Epithelial cell of prostate (primary cell): ENCODE measurements at places on chromosomes 13 and 19.

DNA sequence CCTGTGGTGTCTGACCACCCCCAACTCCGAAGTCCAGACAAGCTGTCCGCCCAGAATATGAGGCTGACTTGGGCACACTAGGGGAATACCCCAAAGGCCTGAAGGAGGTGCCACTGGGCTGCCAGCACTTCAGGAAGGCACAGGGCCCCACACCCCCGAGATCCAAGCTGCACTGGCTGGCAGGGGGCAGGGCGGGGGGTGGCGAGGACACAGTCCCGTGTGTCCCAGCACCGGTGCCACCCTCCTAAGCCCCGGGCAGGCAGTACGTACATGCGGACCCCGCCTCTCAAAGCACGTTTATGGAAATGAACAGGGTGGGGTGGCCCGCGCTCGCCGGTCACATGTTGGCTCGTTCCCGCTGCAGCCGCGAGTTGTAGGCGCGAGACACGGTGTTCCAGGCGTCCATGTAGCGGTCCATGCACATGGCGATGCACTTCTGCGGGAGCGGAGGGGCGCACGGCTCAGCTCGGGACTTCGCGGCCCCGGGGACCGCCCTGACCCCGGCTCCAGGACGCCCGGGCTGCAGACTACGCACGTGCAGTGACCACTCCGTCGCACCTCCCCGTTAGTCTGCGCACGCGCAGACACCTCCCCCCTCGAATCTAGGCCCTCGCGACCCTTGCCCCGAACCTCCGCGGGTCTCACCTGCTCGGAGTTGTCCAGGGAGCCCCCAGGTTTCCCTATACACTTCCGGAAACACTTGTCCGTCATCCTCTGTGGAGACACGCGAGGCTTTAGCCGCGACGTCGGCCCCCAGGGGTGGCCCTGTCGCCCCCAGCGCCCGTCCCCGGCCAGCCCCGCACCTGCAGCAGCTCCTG, 566 bp downstream of the TIMM13 start:
- no peak for DNase-seq

GRCh38 chr19:10269333-10270179, 1.4 kb upstream of the ICAM1 start:
- DNase-seq: no peak

GRCh38 chr13:31224174-31224669, 24.4 kb downstream of the B3GLCT start:
- DNase-seq: no peak

GRCh38 chr19:31595521-31595920, 246.3 kb upstream of the TSHZ3 start:
- DNase-seq: no peak

DNA sequence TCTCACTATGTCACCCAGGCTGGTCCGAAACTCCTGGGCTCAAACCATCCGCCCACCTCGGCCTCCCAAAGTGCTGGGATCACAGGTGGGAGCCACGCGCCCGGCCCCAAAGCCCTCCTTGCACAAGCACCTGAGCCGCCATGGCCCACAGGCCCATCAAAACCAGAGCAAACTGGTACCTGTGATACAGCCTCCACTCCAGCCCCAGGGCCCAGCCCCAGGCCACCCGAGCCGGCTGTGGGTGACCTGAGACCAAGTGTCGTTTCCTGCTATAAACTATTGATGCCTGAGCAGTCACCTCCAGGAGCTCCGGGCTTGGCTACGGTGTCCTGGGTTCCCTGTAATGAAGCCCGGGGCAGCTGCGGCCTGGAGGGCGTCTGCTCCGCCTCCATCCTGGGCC, 9.7 kb upstream of the PTBP1 start:
- no peak for DNase-seq

DNA sequence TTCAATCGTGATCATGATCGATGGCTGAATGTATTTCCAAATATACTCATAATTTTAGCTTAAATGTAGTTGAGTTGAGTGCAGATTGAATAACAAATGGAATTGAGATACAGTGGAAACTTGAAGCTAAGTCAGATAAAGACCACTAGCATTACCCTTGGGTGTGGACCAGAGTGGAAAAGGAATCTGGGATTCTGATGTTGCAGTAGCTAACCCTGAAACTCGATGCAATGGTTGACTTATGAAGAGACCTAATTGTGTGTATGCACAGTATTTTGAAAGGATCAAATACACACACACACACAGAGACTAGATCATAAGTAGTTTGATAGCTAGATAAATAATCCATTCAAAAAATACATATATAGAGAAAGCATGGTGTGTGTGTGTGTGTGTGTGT, 135.8 kb downstream of the RXFP2 start:
- DNase-seq: no peak

DNA sequence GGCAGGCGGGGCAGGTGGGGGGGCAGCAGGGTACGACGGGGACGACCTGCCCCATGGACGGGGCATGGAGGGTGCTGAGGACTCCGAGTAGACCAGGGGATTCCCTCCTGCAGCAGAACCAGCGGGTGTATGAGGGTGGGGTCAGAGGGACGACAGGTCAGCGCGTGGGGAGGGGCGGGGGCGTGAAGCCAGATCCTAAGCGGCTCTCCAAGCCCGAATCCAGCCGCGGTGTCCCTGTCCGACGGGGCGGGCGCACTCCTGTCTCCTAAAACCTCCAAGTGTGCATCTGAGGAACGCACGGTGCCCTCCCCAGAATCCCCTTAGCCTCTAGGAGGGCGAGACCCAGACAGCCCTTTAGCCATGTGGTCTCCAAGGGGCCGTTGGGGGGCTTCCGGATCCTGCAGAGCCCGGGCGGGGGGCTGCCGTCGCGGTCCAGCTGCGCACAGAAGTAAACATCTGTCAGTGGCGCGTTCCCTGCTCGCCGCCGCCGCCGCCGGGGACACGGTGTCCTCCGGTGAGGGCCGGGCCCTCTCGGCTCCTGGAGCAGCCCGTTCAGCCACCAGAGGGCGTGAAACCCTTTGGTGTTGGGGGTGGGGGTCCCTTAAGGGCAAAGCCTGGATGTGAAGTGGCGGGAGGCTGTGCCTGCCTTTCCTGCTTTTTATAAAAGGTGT, 730 bp downstream of the NRTN start:
- DNase-seq: no peak

DNA sequence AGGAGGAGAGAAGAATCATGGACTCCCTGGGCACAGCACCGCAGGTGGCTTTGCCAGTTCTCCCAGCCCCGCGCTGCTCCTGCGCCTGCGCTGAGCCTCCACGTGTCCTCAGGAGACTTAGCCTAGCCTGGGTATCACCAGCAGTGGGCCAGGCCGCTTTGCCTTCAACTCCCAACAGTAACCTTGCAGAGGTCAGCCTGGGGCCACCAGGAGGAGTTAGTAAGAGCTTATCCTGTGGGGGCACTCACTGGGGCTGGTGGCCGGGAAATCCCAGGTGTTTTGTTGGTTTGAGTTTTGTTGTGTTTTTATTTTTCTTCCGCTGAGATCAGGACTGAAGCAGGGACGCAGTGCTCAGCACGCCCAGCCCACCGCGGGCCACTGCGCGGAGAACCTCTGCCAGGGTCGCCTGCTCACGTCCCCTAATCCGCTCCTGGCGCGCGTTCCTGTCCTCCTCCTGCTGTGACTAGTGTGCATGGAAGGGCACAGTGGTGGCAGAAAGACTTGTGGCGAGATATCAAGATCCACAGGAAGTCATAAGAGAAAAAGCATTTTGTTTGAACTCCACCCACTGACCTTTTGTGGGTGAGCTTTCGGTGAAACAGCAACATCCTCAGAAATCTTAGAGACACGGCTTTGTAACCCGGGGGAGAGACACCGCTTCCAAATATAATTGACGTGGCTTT, 207.4 kb upstream of the RFC3 start:
- DNase-seq: no peak

DNA sequence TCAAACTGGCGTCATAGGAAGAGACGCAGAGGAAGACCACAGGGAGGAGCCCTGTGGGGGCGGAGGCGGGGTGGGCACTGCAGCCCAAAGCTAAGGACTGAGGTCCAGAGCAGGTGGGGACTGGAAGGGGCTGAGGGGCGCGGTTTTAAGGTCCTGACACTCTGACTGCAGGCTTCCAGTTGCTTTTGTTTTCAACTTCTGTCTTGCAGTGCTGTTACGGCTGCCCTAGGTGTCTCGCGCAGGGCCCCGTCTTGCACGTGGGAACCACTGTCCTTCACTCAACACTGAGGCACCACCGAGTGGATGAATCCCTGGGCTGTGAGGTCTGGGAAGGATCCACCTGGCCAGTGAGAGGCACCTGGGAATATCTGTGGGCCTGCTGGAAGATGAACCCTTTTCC, 76.0 kb downstream of the TEX29 start:
- DNase-seq: no peak

DNA sequence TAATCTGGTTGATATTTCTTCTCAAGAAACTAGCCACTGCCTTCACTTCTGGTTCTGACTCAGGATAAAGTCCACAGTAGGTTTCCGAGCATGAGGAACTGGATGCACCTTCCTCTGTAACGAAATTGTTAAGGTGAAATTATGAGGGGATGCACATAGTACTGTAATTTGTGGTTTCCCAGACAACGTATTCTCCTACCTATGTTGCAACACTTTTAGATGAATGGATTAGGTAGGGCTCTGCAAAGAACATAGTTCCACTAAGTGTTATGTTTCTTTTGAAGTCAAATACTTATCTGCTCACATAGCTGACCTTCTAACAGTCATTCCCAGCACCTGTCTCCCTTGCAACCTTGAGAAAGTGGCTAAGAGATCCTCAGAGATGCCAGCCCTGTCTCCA, 5.7 kb upstream of the ZC3H13 start:
- no peak for DNase-seq

DNA sequence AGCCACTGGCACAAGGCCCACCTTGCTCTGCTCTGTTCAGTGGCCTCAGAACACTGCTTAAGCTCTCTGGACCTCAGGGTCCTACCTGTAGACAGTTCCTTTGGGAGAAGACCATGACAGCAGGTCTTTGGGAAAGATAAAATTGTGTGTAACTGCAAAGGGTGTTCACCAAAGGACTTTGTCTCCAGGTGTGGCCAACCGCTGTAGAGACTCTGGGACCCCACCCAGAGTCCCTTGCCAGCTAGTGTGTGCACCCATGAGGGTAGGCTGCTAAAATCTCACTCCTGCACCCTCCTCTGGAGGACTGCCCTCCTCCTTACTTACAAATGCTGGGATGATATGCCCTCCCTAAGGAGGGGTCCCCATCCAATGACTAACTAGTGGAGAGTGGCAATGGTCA, 211.2 kb downstream of the TSHZ3 start:
- DNase-seq: no peak

- DNase-seq: no peak
Observed at GRCh38 chr13:46097663-46098062, 7.2 kb downstream of the CPB2 start.

- DNase-seq: no peak
Observed at GRCh38 chr19:10885201-10886169, 14.1 kb downstream of the CARM1 start.

DNA sequence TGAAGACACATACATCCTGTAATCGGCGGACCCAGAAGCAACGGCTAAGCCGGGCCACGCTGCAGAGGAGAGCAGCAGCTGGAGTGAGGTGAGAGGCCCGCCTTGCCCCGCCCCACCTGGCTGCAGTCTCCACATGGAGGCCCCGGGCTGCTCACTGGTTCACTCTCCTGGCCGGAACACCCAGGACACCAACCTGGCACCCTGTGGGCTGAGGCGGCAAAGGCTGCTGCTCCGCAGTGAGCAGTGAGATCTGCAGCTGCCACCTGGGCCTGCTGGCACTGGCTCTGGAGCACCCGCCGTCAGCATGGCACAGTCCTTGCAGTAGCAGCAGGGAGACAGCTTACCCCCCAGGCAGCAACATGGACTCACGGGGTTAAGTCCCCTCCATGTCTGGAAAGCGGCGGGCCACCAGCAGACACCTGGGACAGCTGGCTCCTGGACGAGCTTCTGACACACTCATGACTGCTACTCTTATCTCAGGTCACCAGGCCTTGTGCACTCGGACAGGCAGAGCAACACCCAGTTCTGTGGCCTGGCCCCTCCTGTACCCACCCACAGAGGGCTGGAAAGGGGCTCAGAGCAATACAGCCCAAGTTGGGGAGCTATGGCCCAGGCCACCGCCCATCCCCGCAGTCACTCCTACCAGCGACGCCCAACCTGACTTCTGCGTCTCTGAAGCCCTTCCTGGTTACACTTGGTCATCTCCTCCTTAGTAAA, 13.2 kb upstream of the KPTN start:
- no peak for DNase-seq

DNA sequence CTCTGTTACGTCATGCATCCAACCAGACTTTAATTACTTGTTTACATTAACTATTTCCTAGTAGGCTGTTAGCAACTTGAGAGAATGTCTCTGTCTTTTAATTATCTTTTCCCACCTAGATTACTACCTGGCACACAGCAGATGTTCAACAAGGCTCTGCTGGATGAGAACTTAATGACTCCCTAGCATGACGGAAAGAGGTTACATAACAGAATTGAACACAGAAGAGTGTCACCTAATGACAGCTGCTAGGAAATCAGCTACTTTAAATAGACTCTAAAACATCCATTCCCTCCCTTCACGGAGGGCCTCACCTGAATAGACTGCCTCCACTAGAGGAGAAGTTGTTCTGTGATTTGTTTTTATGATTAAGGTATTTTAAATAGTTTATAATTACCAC, 110.8 kb downstream of the TEX29 start:
- no peak for DNase-seq

- no peak for DNase-seq
Observed at GRCh38 chr19:54298357-54299125, 14.4 kb downstream of the LILRA5 start.

DNA sequence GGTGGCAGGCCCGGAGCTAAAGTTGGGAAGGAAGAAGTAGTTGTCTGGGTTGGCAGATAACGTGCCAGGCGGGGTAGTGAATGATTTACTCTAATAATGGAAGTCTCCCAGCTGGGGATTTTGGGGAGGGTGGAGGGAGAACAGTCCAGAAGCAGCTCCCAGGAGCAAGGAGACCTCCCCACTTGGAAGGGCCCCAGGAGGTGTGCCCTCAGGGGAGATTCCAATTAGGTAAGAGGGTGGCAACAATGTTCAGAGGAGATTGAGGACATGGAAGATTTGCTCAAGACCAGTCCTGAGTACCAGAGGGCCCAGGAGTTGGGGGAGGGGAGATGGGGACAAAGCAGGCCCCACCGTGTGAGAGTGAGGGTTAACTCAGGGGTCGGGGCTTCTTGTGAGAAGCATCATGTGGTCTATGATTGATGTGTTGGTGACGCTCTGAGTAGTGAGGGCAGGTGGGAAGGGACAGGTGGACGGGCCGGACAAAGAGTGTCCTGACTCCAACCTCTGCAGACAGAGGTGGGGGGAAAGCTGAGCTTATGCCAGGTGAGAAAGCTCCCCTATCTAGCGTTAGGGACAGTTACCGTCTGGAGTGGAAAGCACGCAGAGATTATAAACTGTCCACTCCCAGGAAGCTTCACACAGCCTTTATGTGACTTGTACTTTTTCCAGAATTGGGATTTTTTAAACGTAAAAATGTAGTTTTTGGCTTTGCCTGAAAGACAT, 3.5 kb downstream of the SPINT2 start:
- no peak for DNase-seq

- no peak for DNase-seq
Observed at GRCh38 chr19:30806311-30806710, 434.1 kb downstream of the ZNF536 start.

GRCh38 chr13:27118428-27119054, 53.1 kb downstream of the USP12 start:
- no peak for DNase-seq
